ENCODE measurements at places on chromosomes 12 and 14.

DNA sequence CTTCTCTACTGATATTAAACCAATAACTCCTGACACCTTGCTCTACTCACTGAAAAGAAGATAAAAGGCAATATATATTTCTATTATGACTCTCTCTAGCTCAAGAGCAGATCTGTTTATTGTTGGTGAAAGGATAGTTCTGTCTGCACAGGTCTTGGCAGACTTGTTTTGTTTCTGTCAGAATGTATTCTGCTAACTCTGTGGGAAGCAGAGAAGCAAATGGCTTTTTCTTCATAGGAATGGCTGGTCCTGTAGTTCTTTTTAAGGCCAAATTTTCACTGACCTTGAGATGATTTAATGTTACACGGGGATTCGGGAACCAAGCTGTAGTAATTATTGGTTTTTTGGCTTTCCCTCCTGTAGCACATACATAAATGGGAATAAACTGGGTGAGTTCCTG lies 512.1 kb downstream of the DIO2 start:
- DNase-seq = no peak

DNA sequence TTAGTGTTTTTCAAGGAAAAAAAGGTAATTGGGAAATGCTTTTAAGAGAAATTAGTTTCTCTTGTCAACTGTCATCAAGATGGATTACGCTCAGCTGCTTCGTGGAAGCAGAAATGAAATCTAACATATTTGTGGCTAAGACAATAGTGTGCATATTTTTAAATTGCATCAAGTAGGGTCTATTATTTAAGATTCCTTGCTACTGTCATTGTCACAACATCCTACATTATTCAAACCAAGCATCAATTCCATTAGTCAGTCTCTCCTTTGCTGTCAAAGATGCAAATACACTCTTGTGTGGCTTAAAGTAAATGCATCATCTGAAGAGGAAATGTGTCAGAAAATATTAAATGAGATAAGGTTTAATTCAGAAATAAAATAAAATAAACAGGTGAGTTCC lies 1277.6 kb upstream of the SEL1L start:
- no peak for DNase-seq

DNA sequence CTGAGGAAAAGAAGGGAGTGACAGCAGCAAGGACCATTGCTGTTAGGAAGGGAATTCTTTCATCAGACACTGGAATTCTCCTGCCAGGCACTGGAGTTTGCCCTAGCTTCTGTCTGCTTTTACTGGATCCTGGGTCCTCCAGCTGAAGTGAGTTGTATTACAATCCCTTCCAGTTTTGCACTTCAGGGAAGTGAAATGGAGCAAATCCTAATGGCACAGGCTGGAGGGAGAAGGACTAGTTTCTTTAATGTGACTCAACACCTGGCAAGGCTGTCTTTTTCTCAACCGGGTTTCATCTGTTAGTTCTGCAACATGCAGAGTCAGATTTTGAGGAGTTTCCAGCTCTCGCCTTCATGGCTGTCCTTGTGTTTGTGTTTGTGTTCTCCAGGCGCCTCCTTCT lies 45.8 kb downstream of the ETV6 start:
- no peak for DNase-seq

DNA sequence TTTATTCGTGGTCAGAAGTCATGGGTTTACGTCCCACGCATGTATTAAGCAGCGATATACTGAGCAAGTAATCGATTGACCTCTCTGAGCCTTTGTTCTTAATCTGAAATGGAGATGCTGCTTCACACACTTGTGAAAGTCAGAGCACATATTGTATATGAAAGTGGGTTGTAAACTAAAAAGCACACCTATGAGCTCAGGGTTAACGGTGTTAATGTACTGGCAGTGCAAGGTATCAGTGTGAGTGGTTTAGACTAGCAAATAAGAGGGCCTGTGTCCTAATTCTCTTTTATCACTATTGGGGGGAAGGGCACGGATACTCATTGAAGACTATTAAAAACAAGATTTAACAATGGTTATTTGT lies 676 bp downstream of the MRPL42 start:
- DNase-seq = no peak

- no peak for DNase-seq
Measured at GRCh38 chr14:46626876-46627275, 24.7 kb downstream of the RPL10L start.

- no peak for DNase-seq
Measured at GRCh38 chr14:97644365-97644764, 847.2 kb downstream of the VRK1 start.

DNA sequence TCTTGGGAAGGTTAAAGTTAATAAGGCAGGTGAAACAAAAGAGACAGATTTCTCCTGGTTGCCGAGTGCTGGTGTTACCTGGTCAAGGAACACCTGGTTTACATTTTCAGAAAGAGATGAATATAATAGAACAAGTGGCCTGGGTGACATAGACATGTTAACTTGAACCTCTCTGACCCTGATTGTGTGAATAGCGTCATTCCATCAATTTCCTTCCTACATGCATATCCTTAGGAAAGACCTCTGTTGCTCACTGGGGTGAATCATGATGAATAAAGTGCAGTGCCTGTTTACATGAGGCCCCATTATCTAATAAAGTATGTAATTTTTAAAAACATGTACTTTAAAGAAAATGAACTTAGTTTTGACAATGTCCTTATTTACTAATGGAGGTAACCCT lies 1822.9 kb upstream of the FLRT2 start:
- no peak for DNase-seq

DNA sequence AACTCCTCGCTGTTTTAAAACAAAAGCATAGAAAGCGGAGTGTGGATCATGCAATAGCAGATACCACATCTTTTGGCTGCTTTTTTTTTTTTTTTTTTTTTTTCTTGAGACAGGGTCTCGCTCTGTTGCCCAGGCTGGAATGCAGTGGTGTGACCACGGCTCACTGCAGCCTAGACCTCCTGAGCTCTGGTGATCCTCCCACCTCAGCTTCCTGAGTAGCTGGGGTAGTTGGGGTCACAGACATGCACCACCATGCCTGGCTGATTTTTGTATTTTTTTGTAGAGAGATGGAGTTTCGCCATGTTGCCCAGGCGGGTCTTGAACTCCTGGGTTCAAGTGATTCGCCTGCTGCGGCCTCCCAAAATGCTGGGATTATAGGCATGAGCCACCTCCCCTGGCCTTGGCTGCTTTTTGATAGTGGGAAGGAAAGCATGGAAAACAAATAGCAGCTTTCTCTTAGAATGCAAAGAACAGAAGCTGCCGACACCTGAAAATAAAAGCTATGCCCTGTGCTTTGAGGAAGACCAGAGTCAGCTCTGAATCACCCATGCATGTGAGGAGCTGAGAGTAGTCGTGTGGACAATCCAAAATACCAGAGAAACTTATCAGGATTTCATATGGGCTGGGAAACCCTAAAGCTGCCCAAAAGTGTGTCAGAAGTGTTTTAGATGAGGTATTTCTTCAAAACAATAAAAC lies 3.6 kb upstream of the ELK3 start:
- DNase-seq = no peak

DNA sequence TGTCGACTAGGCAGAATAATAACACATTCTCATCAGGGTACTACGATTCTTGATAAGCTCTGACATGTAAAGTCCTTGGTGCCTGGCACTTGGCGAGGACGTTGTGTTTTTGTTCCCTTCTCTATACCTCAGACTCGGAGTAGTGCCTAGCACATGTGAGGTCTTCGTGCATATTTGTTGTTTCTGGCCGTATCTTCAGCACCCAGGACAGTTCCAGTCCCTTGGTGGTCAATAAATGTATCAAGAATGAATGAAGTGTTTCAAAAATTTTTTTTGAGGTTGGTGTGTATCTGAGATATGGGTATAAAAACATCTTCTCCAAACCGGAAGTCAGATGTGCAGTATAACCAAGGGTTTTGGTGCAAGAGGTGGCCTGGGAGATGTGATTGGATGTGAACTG lies 198.2 kb downstream of the AACS start:
- DNase-seq = no peak

DNA sequence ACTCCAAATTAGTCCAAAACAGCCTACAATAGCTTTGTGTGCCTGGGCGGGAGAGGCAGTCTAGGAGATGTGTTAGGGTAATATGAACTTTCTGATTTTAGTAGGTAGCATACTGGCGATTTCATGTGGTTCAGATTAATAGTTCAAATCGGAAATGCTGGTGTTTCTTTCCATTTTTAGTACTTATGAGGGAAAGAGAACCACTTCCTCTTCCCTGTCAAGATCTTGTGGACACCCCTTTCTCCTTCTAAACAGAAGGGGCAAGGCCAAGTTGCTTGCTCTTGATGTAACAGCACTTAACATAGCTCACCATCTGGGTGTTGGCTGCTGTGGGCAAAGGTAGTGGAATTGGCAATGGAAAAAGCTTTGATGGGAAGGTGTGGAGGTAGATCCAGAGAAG lies 32.2 kb upstream of the IGF1 start:
- no peak for DNase-seq

DNA sequence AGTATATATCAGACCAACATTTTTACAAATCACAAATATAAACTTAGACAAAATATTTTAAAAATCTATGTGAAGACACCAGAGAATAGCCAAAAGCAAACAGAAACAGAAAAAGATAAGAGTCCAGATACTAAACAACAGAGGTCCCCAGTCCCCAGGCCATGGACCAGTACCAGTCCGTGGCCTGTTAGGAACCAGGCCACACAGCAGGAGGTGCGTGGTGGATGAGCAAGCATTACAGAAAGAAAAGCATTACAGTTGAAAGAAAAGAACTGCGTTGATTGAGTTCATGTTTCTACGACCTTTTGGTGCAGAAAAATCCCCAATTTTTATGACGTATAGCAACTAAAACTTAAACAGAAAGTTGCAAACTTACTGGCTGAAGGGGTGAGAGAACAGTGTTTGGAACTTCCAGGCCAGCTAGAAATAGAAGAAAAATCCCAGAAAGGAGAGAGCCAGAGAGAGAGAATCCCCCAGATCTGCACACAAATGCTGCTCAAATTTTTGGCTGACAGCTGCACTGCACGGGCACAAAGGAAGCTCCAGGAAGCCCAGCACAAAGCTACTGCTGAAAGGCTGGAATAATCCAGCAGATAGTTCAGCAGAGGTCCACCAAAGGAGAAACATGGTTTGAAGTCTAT lies 159.6 kb upstream of the C14orf180 start:
- no peak for DNase-seq

- DNase-seq = no peak
Measured at GRCh38 chr14:85620947-85621346, 91.0 kb downstream of the FLRT2 start.

DNA sequence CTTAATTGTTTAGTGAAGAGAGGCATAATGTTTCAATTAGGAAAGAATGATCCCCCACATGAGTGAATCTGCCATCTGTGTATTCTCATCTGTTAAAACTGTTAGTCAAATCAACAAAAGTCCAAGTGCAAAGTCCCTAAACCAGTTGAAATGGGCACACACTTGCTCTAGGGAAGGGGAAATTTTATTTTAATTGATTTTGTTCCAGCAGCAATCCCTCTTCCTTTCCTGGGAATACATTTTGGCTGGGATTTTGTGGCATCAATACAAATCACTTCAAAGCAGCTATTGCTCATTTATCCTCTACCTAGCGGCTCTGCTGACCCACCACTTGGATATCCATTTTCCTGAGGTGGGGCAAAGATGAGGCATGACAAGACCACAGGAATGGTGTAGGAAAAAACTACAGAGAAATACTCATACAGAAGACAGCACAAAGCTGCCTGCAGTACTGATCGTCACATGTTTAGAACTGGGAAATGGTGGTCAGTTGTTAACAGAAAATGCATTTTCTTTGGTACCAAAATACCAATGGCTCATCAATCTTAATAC lies 9.8 kb upstream of the SSTR1 start:
- DNase-seq = no peak

- no peak for DNase-seq
Measured at GRCh38 chr12:43789941-43790340, 16.2 kb downstream of the TWF1 start.
